Suprapubic skin (tissue), 4 donors: ENCODE measurements at places on chromosomes 7 and 10. TPM values are rescaled to one million over a fixed set of nuclear protein-coding genes. Genes with fewer than 3 reads are reported as not detected.

- H3K4me3 ChIP-seq, result no peak overlapping the region
- no peak for DNase-seq
- peaks cover 20% of the 10 kb centered on the region for H3K4me1 ChIP-seq
Measured at GRCh38 chr10:26776258-26776657, 78.8 kb downstream of the PDSS1 start.

- H3K36me3 ChIP-seq, result no peaks in the 10 kb centered on the region
- no peak for DNase-seq
- H3K27ac ChIP-seq, result peak overlapping the region; percentile 74
- no peaks in the 10 kb centered on the region for H3K27me3 ChIP-seq
Measured at GRCh38 chr10:34759161-34759836, 55.8 kb downstream of the PARD3 start.

GRCh38 chr7:16234493-16235146 lies 186.7 kb downstream of the CRPPA start:
- no peak overlapping the region for H3K27ac ChIP-seq
- no peaks in the 10 kb centered on the region for H3K36me3 ChIP-seq
- no peaks in the 10 kb centered on the region for H3K4me1 ChIP-seq
- no peak for DNase-seq
- no peak overlapping the region for H3K4me3 ChIP-seq

The GBX1 gene
- not detected for total RNA-seq

The LRRC18 gene
- total RNA-seq, result not detected
